Activated T-cell treated with anti-CD3 and anti-CD28 coated beads, Interleukin-2, amount 50 U/mL, for 48 hours (primary cell): ENCODE measurements at places on chromosomes 11 and 22.

GRCh38 chr11:10942620-10943019 lies 84.8 kb upstream of the ZBED5 start:
- no peak for DNase-seq

- DNase-seq: no peak
Observed at GRCh38 chr22:26436903-26437515, 7.9 kb downstream of the ASPHD2 start.

DNA sequence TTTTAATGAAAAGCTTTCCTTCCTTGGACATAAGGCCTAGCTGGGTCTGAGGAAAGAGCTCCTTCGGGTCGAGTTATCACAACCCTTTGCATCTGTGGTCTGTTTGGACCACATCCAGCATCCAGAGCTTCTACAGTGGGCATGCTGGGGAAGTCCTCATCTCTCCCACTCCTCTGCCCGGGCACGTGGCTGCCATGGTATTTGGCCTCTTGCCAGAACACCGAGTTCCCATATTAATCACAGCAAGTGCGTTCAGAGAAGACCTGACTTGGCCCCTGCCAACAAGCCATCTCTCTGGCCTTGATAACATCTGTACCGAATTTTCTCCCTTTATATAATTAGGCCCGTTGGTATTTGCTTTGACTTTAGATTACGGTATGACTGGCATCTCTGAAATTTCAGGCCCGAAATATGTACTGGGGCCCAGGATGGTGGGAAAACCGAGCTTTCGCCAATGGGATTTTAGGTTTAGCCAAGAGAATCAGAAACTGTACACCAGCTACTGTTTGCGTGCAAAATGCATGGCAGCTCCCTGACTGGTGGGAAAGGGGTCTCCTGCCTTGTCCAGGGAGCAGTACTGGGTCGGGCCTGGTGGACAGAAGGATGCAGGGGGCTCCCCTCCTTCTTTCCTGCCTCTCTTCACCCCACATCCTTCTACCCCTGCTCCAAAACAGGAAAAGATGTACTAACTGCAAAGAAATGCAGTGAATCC lies 90.0 kb downstream of the MICAL2 start:
- peak; percentile 70 for DNase-seq

DNA sequence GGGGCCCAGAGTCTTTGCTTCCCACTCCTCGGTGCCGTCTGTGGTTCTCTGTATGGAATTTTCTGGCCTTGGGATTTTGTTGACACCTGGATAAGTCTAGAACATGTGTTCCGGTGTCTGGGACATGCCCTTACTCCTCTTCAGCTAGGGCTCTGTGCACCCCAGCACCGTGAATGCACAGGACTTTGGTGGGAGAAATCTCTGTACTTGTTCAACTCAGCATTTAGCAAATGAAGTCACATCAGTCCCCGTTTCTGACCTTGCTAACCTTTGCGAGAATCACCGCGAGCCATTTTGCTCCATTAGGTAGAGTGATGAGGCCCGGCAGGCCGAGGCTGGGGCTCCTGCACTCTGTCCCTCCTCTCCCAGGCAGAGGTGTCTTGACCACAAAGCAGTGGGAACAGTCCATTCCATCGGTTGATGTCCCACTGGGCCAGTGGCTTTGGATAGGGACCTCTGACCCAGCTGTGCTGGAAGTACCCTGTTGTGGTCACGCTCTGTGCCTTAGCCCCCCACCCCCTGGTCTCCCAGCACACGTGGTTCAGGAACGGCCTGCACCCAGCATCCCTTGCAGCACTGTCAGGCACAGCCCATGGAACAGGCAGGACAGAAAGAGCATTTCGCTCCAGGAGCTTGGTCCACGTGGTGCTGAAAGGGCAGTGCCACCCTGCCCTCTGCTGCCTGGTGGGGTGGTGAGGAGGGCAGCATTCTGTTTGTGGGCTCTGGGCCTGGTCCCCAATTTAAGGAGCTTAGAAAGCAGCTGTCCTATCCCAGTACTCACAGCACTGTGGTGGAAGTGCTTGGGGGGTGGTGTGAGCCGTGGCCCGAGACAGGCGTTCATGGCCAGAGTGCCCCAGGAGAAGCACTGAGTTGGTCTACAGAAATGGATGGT lies 73.4 kb downstream of the MED15 start:
- no peak for DNase-seq

DNA sequence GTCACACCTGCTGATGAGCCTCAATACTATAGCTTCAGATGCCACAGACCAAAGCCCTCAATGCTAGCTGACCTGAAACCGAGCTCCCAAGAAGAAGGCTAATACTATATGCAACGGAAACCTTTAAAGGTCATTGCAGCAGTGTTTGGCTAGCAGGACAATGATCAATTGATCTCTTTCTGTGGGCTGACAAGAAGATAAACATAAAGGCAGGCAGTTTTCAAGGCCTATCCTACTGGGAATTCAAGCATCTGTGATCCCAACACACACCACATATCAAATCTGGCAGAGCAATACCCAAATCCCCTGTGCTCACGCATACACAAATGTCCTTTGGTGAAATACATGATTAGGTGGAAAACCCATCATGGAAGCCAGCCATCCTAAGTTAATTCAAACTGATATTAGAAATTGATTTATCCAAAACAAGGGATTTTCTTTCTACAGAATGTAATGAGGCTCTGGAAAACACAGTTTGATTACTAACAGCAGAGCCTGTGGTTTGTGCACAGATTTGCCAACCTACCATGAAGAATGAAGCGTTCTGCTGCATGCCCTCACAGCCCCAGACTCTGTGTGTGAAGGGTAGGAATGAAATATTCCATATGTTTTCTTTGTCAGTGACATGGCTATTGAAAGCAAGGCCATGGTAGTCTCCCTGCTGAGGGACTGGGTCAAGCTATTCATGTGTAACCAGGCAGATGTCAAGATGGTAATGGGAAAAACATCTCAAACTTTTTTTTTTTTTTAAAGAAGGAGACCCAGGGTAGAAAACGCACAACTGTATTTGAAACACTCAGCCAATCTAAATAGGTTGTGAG lies 12.2 kb downstream of the LGR4 start:
- DNase-seq: no peak

- DNase-seq: no peak
Observed at GRCh38 chr11:113345978-113346377, 31.6 kb downstream of the TTC12 start.

GRCh38 chr11:96079691-96080090 lies 155.8 kb upstream of the MTMR2 start:
- DNase-seq: no peak

DNA sequence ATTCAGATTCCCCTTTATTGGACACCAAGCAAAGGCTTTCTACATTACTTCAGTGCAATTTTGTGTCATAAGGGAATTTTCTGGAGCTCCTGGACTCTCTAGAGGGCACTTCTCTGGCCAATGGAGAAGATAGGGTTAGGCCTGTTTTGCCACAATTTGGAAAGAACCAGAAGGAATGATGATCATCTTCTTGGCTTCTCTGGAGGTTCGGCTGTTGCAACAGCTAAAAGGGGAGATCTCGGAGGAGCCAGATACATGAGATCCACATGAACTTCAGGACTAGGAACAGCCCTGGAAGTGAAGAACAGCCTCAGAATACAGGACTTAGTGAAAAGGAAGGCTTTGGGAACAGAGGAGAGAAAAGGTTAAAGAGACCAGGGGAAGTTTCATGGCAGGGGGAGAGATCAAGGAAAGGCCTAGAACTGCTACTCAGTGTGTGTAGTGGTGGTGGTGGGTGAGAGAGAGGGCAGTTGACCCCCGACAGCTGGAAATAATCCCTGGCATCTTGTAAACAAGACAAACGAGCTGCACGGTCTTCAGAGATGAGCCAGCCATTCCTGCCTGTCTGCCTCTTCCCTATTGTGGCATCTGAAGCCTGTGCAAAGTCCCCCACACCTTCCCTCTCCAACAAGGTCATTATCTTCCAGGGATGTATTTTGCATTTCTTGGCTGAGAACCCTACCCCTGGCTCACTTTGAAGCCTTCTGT lies 83.8 kb downstream of the CCDC81 start:
- DNase-seq: no peak

GRCh38 chr11:116096272-116096995 lies 592.2 kb upstream of the CADM1 start:
- no peak for DNase-seq

GRCh38 chr22:43270314-43270908 lies 72.8 kb downstream of the SCUBE1 start:
- no peak for DNase-seq

GRCh38 chr11:18765554-18765953 lies 26.0 kb downstream of the PTPN5 start:
- DNase-seq: no peak
